Cardiac muscle cell (in vitro differentiated cells and primary cell): ENCODE measurements at places on chromosomes 12 and 14. TPM values are rescaled to one million over a fixed set of nuclear protein-coding genes. Genes with fewer than 3 reads are reported as not detected.

DNA sequence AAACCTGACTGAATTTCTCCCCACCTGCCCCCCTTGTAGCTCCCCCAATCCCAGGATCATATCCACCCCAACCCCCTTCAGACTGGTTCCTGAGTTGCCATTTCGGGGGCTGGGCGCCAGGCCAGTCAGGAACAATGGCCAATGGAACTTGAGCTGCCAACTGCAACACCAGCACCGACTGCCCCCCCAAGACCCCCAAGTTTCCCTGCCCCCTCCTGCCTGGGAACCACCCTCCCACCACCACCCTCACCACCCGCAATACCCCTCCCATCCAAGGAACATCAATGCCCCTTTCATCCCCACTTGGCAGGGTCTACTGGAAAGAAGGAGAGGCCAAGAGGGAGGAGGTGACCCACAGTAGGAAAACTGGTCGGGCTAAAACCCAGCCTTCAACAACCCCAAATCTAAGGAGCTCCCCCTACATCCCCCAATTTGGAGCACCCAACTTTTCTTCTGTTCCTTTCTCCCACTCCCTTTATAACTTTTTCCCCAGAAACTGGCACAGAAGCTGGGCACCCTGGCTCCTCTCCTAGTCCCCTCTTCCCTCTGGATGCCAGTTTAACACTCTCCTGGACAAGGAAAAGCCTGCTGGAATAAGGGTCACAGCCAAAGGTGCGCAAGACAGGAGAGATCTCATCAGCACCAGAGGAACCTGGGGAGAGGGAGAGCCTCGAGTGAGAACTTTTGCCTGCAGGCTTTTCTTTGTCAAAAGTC is 1.6 kb upstream of the NDRG2 start:
- DNase-seq = no peak

DNA sequence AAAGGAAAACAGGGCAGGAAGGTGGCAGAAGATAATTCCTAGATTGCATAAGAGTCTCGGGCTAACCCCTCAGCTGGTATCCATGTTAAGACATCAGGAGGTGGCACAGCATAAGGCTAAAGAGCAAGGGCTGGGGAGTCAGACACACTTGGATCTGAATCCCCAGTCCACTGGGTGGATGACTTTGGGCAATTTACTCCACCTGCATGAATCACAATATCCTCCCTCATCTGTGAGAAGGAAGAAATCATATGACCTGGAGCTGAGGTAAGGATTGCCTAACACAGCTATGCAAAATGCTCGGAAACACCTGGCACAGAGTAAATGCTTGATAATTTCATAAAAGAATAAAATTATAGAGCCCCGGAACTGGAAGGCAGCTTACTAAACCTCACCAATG is 217.9 kb downstream of the PIK3C2G start:
- DNase-seq = no peak

HOXC12 gene
- total RNA-seq = not detected in 2 replicates

- DNase-seq = no peak
Observed at GRCh38 chr14:68282479-68283377, 463.1 kb downstream of the RAD51B start.

DNA sequence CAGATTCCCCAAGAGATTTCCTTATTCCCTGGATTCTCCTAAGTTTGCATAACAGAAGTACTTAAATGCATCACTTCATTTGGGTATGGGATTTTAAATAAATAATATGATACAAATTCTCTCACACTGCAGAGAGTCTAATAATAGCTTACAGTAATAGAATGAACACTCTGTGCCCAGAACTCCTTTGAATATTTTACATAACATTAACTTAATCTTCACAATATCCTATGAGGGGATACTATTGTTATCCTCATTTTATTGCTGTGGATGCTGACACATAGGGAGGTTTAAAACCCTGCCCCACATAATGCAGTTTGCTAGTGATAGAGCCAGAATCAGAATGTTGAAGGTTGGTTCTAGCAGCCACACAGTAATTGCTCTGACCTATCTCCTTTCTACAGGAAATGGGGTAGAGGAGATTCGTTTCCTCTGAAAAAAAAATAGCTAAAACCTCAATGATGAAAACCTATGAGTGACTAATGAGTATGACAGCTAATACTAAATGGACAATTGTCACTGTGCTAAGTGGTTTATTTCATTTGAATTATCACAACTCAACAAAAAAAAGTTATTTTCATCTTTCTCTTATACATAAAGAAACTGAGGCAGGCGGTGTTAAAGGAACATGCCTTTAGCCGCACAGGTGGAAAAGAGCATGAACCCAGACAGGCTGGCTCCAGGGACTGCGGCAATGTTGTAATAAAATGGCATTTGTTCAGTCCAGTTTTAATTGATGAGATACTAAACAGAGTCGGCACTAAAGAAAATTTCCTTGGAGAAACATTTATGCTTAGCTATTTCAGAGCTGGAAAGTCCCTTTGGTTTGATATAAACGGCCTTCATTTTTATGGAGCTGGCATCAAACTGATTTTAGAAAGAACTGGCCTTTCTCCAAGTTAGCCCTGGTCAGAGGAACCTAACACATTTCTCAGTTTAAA is 880.9 kb downstream of the NRXN3 start:
- no peak for DNase-seq

COL2A1 gene
- total RNA-seq = 469 and 596 TPM in 2 replicates

- DNase-seq = no peak
Observed at GRCh38 chr14:24996930-24997725, 52.8 kb downstream of the STXBP6 start.

C14orf132 gene
- total RNA-seq = 11.9 and 13.9 TPM in 2 replicates

DNA sequence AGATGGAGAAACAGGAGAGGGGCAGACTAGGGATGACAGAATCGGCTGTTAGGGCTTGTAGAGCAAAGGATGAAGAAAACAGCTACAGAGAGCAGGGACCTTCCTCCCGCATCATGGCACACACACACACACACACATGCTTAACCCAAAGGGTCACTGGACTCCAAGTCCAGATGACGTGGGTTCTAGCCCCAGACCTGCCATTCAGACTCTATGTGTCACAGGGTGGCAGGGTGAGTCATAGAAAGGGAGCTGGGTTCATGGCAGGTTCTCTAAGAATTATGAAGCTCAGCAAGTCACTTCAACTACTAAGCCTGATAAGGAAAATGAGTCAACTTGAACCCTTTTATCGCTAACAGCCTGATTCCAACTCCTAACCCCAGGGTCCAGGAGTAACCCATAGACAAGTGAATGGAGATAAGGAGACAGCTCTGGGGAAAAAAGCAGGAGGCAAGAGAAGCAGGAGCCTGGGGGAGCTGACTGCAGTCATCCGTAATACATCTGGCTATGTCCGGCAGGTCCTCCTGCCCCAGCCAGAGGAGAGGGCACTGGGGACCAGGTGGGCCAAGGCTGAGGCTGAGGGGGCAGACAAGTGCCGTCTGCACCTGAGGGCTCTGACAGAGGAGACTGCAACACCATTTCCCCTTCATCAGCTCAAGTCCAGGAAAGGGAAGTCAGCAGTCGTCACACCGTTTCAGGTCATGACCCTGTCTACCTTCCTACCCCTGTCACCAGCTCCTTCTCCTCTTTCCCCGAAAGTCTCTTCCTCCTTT is 3.6 kb upstream of the TNFRSF1A start:
- peak; percentile 96 for DNase-seq

PLEKHG7 gene
- not detected in 2 replicates for total RNA-seq
